ENCODE measurements at places on chromosomes 4 and X. TPM values are rescaled to one million over a fixed set of nuclear protein-coding genes. Genes with fewer than 3 reads are reported as not detected.

SPP1 gene
- total RNA-seq = 7.6 TPM

SLC16A2 gene
- total RNA-seq = 0.70 TPM

NSD2 gene
- total RNA-seq = 115 TPM

IGSF1 gene
- 0.12 TPM for total RNA-seq

SUPT20HL1 gene
- not detected for total RNA-seq

BMPR1B gene
- 0.21 TPM for total RNA-seq

COMMD8 gene
- 15.9 TPM for total RNA-seq

NAA15 gene
- total RNA-seq = 25.3 TPM

ITGB1BP2 gene
- 1.9 TPM for total RNA-seq

EDNRA gene
- 0.55 TPM for total RNA-seq

FHDC1 gene
- 15.2 TPM for total RNA-seq

SHROOM4 gene
- 3.2 TPM for total RNA-seq

FANCB gene
- 1.2 TPM for total RNA-seq

RHOH gene
- total RNA-seq = 2.8 TPM

NAT8L gene
- total RNA-seq = 0.06 TPM

PDCL2 gene
- not detected for total RNA-seq

TMEM144 gene
- total RNA-seq = 33.4 TPM

RHOXF2B gene
- total RNA-seq = not detected

MAGEA9B gene
- not detected for total RNA-seq

LIMCH1 gene
- 7.2 TPM for total RNA-seq

FSTL5 gene
- not detected for total RNA-seq

RRH gene
- total RNA-seq = not detected

GLRB gene
- total RNA-seq = 0.64 TPM

ITM2A gene
- 26.5 TPM for total RNA-seq

SHISA3 gene
- total RNA-seq = 0.52 TPM

ADGRG4 gene
- 0.03 TPM for total RNA-seq

EXOC1L gene
- total RNA-seq = not detected
